ENCODE measurements at places on chromosomes 7 and 10.

- no peak for DNase-seq
These were observed 303.0 kb upstream of the DKK1 start for GRCh38 chr10:52011118-52011517.

- peak; percentile 86 for DNase-seq
These were observed 24.7 kb downstream of the AOC1 start for GRCh38 chr7:150876817-150877526.

DNA sequence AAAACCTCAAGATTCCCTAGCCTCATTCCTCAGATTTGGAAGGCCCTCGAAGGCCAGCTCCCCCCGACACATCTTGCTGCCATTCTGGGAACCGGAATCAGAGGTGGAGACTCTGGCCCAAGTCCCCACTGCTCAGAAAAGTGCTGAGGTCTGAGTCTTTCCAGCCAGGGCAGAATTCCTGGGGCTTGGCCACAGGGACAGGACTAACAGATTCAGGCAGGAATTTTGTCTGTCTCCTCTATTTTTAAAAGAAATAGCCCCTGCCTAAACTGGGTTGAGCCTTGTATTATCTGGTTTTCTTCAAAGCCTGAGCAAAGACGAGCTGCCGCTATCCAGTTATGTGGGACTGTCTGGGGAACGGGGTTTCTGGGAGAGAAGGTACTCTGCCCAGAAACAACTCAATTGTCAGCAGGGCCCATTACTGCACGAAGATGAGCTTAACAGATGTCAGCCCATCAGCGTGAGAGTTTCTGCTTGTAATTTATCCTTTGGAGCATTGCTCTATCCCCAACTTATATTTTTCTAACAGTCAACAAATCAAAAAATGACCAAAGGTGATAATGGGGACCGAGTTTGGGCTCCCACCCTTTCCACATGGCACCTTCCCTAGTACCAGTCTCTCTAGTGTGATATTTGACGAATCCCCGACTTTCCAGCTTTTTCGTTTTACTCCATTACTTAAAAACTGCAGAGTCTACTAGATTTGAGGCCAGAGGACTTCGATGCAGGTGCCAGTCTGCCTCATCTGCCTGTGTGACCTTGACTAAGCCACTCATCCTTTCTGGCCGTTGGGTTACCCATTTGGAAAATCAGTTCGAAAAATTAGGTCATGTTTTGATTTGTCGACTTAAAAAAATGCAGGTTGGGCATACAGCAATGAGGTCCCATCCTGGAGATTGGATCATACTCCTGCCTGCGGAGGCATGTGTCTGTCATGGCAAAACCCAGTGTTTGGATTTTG lies 110.9 kb downstream of the WDR11 start:
- DNase-seq, result no peak

- DNase-seq, result no peak
These were observed 57.1 kb downstream of the FIGNL1 start for GRCh38 chr7:50393076-50393475.

DNA sequence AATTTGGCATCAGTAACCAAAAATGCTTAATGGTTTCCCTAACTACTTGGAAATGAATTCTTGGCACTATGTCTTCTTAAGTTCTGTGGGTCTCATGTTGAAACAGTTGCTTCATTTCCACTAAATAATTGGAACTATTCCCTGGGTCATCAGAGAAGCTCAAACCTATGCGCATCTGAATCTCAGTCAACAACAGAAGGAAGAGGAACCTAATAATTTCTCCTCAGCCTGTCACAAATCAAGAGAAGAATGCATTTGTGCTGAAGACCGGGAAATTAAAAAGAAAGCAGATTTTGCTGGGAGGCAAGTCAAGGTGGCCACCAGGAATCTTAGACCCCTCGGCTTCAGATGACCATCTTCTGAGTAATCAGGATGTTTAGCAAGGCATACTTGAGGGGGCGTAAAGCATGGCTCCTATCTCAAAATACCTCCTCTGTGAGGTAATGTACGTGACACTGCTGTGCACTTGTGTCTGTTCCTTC lies 41.4 kb downstream of the TOMM7 start:
- peak; percentile 76 for DNase-seq

All from choroid plexus epithelial cell (primary cell).